Small intestine (tissue), 16 donors: ENCODE measurements at places on chromosomes 6 and 20. TPM values are rescaled to one million over a fixed set of nuclear protein-coding genes. Genes with fewer than 3 reads are reported as not detected.

DNA sequence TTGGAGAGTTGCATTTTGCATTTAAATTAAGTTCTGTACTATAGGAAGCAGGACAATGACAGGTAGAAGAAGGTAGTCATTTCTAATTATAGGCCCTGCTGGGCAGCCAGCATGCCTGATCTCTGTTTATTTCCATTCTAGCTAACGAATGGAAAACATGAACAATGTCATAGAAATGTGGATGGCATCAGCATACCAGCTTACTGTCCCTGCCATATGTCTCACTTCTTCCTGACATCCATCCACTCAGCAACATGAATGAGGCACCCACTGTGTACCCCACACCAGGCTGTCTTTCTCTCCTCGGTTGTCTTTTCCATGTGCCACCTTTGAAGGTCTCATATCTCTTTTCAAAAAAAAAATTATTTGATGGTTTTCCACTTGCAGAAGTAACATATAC is 11.1 kb downstream of the ADTRP start:
- peaks cover 15% of the 10 kb centered on the region for H3K4me1 ChIP-seq
- H3K36me3 ChIP-seq = no peaks in the 10 kb centered on the region
- no peak overlapping the region for H3K27ac ChIP-seq
- no peak overlapping the region for H3K4me3 ChIP-seq

The COL12A1 gene
- polyA plus RNA-seq = 1.1 TPM

GRCh38 chr6:34536251-34536958 is 19.7 kb downstream of the SPDEF start:
- DNase-seq = peak; percentile 37
- no peak overlapping the region for H3K4me3 ChIP-seq
- no peak overlapping the region for H3K27ac ChIP-seq
- no peaks in the 10 kb centered on the region for H3K4me1 ChIP-seq
- no peaks in the 10 kb centered on the region for H3K36me3 ChIP-seq
- no peaks in the 10 kb centered on the region for H3K27me3 ChIP-seq

The ARFGEF3 gene
- 6.2 TPM for polyA plus RNA-seq

The NEURL2 gene
- 2.9 TPM for polyA plus RNA-seq
